ENCODE measurements at places on chromosomes 2 and 18.

DNA sequence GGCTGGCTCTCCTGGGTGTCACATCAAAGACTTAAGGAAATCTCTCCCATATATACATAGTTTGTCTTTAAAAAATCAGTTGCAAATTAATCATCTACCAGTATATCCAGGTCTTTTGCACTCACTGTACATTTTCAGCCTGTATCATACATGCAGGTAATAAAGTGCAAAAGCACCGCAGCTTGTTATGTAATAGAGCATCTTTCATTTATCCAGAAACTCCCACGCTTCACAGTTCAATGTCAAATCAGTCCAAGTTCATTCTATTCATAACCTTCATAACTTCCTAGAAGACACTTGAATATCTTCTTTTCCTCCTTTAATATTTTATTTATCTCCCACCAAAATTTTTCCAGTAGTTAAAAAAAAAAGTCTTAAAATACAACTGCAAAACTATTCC is 89.6 kb upstream of the KCTD1 start:
- DNase-seq: no peak
- H3K4me1 ChIP-seq: no peaks in the 10 kb centered on the region
- H3K27ac ChIP-seq: no peak overlapping the region
- peaks cover 2% of the 10 kb centered on the region for H3K27me3 ChIP-seq

DNA sequence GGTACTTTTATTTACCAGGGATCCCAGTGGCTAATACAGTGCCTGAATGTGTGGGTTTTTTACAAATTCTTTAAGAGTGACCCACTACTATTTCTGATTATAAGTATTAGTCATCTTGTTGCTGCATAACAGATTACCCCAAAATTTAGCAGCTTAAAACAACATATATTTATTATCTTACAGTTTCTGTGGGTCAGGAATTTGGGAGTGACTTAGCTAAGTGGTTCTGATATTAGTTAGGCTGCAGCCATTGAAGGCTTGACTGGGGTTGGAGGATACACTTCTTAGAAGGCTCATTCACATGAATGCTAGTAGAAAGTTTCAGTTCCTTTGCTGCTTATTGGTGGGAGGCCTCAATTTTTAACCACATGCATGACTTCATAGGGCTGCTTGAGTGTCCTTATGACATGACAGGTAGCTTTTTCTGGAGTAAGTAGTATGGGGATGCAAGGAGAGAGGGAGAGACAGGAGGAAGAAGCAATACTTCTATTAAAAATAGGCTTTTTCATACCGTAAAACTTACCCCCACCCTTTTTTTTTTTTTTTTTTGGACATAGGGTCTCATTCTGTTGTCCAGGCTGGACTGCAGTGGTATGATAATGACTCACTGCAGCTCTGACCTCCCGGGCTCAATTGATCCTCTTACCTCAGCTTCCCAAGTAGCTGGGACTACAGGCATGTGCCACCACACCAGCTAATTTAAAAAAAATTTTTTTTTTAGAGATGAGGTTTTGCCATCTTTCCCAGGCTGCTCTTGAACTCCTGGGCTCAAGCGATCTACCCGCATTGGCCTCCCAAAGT is 13.3 kb upstream of the POLE4 start:
- H3K36me3 ChIP-seq: peaks cover 8% of the 10 kb centered on the region
- DNase-seq: no peak
- peaks cover 12% of the 10 kb centered on the region for H3K4me1 ChIP-seq

- H3K36me3 ChIP-seq: peaks cover 15% of the 10 kb centered on the region
- peaks cover 83% of the 10 kb centered on the region for H3K4me1 ChIP-seq
- no peak for DNase-seq
- no peaks in the 10 kb centered on the region for H3K27me3 ChIP-seq
Observed at GRCh38 chr18:2983296-2983695, 29.6 kb downstream of the LPIN2 start.

GRCh38 chr18:13621886-13622619 is 104.3 kb downstream of the FAM210A start:
- no peaks in the 10 kb centered on the region for H3K36me3 ChIP-seq
- H3K4me1 ChIP-seq: peaks cover 20% of the 10 kb centered on the region
- no peak overlapping the region for H3K4me3 ChIP-seq
- no peaks in the 10 kb centered on the region for H3K27me3 ChIP-seq

DNA sequence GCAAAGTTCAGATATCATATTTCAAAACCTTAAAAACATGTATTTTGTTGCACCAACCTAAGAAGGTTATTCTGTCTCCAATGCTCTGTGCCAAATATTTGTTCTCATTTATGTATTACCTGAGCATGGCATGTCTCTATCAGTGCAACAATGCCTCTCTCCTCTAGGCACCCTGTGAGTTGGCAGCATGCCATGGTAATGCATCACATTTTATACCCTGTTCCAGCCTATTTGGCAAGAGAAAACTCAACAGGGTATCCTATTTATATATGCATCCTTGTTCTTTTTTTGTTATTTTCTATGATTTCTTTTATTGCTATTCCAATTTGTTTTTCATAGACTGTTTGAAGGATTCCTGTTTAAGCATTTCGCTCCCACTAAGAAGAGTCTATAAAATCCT is 126.3 kb upstream of the NRXN1 start:
- H3K36me3 ChIP-seq: no peaks in the 10 kb centered on the region
- H3K4me3 ChIP-seq: no peak overlapping the region
- no peaks in the 10 kb centered on the region for H3K27me3 ChIP-seq

GRCh38 chr18:7608174-7608550 is 41.0 kb downstream of the PTPRM start:
- H3K4me1 ChIP-seq: no peaks in the 10 kb centered on the region
- no peaks in the 10 kb centered on the region for H3K27me3 ChIP-seq
- H3K36me3 ChIP-seq: no peaks in the 10 kb centered on the region
- no peak overlapping the region for H3K27ac ChIP-seq
- DNase-seq: no peak

DNA sequence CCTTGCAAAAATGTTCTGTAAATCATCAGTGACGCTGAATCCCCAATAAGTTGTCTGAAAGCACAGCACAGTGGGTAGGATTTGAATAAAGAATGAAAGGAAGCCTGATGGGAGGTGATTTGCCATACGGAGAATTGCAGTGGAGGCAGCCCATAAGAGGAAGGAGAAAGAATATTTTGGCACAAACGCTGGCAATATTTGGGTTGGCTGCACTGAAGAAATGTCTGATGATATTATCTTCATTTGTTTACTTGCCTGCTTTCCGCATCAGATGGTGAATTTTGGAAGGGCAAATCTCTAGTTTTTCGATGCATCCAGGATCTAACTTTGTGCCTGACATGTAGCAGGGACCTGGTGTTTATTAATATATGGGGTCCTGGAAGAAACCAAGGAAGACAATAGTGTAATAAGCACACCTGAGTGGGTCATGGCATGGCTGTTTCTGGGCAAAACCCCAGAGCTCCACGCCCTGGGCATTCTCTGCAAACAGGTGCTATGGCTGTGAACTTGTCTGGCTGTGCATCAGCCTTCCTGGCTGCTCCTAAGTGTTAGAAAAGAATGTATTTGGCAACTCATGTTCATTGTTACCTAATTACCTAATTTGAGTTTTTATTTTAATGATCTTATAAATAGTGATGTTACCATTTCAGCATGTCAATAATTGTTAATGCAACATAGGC is 5.9 kb downstream of the GALR1 start:
- H3K27me3 ChIP-seq: peaks cover 28% of the 10 kb centered on the region
- H3K36me3 ChIP-seq: peaks cover 2% of the 10 kb centered on the region
- H3K4me1 ChIP-seq: no peaks in the 10 kb centered on the region
- no peak overlapping the region for H3K27ac ChIP-seq

GRCh38 chr2:25698752-25699151 is 25.4 kb upstream of the DTNB start:
- DNase-seq: no peak
- no peak overlapping the region for H3K27ac ChIP-seq
- peaks cover 6% of the 10 kb centered on the region for H3K4me1 ChIP-seq

- no peak overlapping the region for H3K27ac ChIP-seq
- H3K4me3 ChIP-seq: no peak overlapping the region
- no peaks in the 10 kb centered on the region for H3K27me3 ChIP-seq
- H3K36me3 ChIP-seq: peaks cover under 1% of the 10 kb centered on the region
Observed at GRCh38 chr2:234406085-234406484, 90.8 kb downstream of the ARL4C start.

DNA sequence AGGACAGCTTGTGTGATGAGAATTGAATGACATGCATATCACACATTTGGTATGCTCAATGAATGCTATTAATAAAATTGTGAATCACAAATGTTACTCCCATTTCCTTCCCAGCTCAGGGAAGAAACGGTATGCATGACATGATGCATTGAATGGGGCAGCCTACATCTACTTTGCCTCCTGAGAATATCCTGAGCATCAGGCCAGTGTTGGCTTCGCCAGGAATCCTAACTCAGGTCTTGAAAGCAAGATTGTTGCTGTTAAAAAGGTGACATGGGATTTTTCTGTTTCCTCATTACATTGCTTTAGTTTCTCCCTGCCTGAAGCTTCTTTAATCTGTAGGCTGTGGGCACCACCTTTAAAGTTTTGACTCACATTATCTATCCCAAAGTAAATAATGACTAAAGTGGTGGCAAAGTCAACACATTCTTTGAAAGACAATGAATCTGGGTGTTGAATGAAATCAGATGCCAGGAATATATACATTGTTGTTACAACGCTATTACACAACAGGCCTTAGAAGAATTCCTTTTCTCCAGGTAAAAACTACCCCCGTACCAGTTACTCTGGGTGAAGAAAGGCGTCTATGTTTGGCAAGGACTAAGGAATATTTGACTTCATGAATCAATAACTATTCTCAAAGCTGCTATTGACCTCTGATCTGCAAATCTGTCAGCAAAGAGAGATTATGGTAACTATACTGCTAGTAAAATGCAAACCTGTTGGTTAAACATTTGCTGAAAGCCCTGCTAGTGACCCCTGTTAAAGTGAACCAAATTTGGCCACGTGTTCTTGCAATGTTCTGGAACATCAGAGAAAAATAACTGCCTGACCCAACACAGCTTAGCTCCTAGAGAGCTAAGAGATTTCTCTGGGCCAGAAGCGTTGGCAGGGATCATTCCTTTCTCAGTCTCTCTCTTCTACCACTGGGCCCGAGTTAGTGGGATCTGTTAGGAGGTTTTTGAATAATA is 30.5 kb upstream of the NEDD4L start:
- H3K4me3 ChIP-seq: no peak overlapping the region
- no peaks in the 10 kb centered on the region for H3K36me3 ChIP-seq
- H3K27ac ChIP-seq: no peak overlapping the region
- DNase-seq: no peak
- peaks cover 6% of the 10 kb centered on the region for H3K27me3 ChIP-seq
- no peaks in the 10 kb centered on the region for H3K4me1 ChIP-seq

- no peak overlapping the region for H3K4me3 ChIP-seq
- H3K27ac ChIP-seq: no peak overlapping the region
- no peaks in the 10 kb centered on the region for H3K36me3 ChIP-seq
- H3K27me3 ChIP-seq: peaks cover 2% of the 10 kb centered on the region
Observed at GRCh38 chr2:217168496-217168895, 308.6 kb upstream of the TNP1 start.

- H3K27ac ChIP-seq: no peak overlapping the region
- H3K36me3 ChIP-seq: no peaks in the 10 kb centered on the region
- no peak overlapping the region for H3K4me3 ChIP-seq
- H3K4me1 ChIP-seq: peaks cover 6% of the 10 kb centered on the region
Observed at GRCh38 chr2:212973347-212973746, 178.1 kb downstream of the IKZF2 start.

DNA sequence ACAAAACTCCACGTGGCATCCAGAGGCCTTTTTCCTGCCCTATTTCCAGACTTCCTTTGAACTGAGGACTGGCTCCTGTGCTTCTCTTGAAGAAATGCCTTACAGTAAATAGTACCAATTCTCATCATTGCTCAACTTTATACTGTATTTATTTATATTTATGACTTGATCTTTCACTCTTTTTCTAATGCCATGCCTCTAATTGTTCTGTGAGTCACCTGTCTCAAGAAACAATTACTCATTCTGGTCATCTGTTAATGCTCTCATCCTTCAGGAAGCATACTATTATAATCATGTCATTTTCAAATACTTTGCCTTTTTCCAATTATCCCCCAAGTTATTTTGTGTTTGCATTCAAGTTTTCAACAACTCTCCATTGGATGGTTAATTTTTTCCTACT is 85.9 kb downstream of the DCDC2C start:
- H3K4me3 ChIP-seq: no peak overlapping the region
- H3K27me3 ChIP-seq: no peaks in the 10 kb centered on the region
- no peaks in the 10 kb centered on the region for H3K4me1 ChIP-seq
- no peaks in the 10 kb centered on the region for H3K36me3 ChIP-seq
- H3K27ac ChIP-seq: no peak overlapping the region

DNA sequence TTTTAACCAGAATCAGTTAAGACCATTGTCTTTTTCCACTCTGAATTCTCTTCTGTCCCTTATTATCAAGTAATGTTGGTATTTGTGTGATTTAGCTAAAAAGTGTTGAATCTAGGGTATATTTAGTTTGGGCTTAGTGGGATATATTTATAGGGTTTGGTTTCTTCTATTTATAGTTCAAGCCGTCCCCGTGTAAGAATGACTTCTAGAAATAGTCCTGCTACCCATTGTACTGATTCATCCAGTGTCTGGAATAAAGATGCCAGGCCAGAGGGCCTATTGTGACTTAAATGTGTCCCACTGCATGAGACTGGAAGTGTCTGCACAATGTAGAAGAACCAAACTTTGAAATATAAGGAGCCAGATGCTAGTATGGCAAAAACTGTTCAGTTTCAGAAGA is 364.8 kb downstream of the TNS1 start:
- H3K4me1 ChIP-seq: no peaks in the 10 kb centered on the region
- DNase-seq: no peak
- H3K27me3 ChIP-seq: peaks cover 6% of the 10 kb centered on the region
- no peak overlapping the region for H3K4me3 ChIP-seq
- H3K27ac ChIP-seq: no peak overlapping the region
- no peaks in the 10 kb centered on the region for H3K36me3 ChIP-seq

DNA sequence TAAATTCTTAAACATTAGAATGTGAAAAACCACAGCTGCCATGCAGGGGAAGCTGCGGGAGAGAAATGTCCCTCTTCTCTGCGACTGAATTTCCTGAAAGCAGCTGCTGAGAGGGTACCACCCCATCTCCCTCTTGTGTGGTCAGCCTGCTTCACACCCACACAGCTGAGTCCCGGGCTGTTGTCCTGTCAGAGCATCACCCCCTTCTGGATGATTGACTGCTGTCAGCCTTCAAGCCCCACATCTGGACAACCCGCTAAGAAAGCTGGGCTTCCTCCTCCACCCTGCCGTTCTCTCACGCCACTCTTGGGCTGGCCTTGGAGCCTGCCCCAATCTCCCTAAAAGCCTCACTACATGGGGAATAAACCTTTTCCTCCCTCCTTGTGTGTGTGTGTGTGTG is 26.0 kb downstream of the SH3YL1 start:
- no peak for DNase-seq
- no peak overlapping the region for H3K27ac ChIP-seq
- H3K36me3 ChIP-seq: peaks cover 5% of the 10 kb centered on the region
- no peak overlapping the region for H3K4me3 ChIP-seq

- H3K4me1 ChIP-seq: peaks cover 37% of the 10 kb centered on the region
- peaks cover 75% of the 10 kb centered on the region for H3K27me3 ChIP-seq
- H3K27ac ChIP-seq: peak overlapping the region; percentile 65
- H3K4me3 ChIP-seq: peak overlapping the region; percentile 96
Observed at GRCh38 chr18:76494231-76495005, 624 bp downstream of the ZNF516 start.

Data from activated T-helper 1 cell treated with anti-CD3 and anti-CD28 coated beads, Interleukin-12 subunit alpha, Interleukin-12 subunit beta, Interleukin-2, Interleukin-4 antibody, amounts not matched to agents 30 ng/mL and 10 ng/mL and 1 ng/mL, durations not matched to agents 14 hours and 24 hours and 36 hours (primary cell).